ENCODE measurements at places on chromosomes 4 and X.

- DNase-seq, result no peak
Observed at GRCh38 chr4:7785017-7785416, 154.6 kb downstream of the AFAP1 start.

DNA sequence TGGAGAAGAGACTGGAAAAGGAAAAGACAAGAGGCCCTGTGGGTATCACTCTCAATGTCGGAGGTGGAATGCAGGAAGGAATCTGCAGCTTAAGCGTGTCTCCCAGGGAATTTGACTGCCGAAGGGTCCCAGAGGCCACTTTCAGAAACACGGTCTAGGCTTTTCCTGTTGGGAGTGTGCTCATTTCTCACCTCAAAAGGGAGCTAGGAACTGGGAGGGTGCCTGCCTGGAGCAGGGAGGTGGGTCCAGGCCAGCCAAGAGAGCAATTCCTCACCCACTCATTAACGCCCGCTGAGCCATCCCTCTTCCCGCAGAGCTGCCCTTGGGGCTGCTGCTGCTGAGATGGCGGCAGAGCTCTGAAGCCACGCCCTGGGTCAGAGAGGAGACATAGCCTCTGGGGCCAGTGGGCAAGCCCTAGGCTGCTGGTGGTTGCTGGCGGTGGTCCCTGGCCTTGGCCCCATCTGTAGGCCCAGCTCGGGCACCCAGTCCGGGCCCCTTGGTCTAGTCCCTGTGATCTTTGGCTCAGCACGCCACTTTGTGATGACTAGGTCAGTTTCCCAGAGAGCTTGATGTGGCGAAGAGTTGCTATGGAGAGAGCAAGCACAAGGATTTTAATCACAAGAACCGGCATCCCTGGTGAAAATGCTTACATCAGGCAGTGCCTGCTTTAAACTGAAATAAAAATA, 4.1 kb downstream of the ZNF185 start:
- no peak for DNase-seq

- no peak for DNase-seq
Observed at GRCh38 chr4:122536001-122536400, 79.5 kb upstream of the IL2 start.

DNA sequence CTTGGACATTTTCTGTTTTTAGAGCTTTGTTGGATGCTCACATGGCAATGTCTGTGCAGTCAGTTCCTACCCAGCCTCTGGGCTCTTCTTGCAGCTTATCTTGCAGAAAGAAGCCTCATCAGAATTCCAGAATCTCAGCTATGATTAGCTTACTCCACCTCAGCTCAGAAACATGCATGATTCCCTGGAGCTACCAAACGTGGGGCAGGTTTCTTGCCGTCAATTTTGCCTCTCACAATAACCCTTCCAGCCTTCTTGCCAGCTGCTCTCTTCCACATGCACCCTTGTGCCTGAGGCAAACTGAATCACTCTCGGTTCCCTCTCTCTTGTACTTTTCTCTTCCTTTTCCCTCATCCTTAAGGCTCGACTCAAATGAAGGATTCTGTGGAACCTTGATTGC, 141.4 kb downstream of the PTTG2 start:
- no peak for DNase-seq

- DNase-seq, result no peak
Observed at GRCh38 chr4:65193985-65194384, 476.3 kb downstream of the EPHA5 start.

DNA sequence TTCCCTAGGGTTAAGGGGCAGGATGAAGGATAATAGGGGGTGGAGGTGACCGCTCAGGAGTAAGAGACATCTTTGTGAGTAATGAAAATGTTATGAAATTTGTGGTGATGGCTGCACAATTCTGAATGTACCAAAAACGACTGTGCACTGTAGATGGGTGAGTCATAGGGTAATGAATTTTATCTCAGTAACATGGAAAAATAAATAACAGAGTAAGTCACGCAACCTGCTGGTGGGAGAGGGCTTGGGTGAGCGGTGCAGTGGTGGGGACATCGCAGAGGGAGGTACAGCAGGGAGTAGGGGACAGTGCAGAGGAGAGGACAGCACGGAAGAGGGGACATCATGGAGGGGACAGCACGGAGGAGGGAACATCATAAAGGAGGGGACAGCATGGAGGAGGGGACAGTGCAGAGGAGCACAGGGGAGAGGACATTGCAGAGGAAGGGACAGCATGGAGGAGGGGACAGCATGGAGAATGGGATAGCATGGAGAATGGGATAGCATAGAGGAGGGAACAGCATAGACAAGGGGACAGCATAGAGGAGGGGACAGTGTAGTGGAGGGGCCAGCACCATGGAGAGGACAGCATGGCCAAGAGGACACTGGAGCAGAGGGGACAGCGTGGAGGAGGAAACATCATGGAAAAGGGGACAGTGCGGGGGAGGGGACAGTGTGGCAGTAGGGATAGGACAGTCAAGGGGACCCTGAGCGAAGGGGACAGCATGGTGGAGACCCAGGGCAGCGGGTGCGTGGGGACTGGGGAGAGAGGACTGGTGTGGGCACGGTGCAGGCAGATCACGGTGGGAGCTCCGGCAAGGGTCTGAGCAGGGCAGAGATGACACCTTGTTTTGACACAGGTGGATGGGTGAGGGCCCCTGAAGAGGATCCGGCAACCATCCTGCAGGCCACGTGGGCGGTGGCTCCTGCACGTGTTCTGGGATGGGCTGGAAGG, 68.5 kb upstream of the MXD4 start:
- DNase-seq, result no peak

DNA sequence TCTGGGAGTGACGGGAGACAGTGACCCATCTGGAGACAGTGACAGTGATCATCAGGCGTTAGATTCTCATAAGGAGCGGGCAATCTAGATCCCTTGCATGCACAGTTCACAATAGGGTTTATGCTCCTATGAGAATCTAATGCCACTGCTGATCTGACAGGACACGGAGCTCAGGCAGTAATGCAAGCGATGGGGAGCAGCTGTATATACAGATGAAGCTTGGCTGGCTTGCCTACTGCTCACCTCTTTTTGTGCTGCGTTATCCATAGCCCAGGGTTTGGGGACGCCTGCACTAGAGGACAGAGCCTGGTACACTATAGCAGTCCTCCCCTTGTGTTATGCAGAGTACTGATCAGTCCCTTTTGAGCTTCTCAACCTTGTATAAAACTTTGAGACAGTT, 23.5 kb downstream of the NFKB1 start:
- DNase-seq, result no peak

GRCh38 chrX:107708762-107709161, 66.8 kb downstream of the TSC22D3 start:
- no peak for DNase-seq

- DNase-seq, result no peak
Observed at GRCh38 chrX:47093248-47093647, 15.0 kb downstream of the RGN start.

DNA sequence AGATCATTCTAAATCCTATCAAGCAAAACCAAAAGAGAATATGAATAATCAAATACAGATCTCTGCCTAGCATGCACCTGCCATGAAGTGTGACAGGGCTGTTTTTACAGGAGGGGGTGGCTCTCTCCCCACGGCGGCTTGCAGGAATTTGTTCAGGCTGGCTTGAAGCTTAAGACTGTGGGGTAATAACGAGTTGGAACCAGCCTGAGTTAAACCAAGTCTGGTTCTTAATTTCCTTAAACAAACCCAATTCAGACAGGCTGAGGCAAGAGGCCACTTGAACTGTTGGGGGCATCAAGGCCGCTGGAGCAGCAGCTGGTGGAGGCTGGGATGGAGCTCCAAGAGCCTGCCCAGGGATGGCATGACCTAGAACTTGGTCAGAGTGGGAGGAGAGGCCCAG, 45.1 kb upstream of the LGI2 start:
- DNase-seq, result no peak

DNA sequence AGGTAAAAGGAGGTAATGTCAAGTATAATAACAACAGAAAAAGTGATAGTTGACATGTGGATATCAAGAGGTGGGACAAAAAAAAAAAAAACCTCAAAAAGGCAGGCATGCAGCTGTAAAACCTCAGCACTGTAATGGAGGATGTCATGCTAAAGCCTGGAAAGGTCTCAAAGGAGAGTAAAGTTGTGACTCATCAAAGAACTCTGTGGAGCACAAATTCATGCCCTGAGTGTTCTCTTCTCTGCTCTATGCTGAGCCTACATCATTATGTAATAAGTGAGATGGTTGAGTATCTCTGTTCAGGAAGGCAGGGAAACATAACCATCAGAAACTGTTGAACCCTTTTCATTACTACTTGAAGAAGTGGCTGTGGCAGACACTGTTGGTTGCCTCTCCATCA, 597.8 kb downstream of the BCOR start:
- no peak for DNase-seq

GRCh38 chrX:23228454-23228853, 106.2 kb upstream of the PTCHD1 start:
- DNase-seq, result no peak

DNA sequence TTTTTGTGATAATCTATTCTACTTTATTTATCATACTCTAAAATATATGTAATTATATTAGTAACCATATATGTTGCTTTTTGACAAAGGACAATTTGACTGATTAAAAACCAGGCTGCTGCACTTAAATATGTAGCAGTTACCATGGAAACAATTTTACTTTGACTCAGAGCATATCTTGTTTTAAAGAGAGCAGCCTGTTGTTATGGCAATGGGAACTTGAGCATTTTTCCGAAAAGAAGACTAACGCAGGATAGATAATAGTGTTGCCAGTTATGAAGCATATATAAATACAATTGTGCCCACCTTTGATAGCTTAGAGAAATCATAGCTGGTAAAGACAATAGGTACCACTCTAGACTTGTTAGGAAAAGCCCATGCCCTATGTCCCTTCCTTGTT, 283.0 kb downstream of the GASK1B start:
- no peak for DNase-seq

DNA sequence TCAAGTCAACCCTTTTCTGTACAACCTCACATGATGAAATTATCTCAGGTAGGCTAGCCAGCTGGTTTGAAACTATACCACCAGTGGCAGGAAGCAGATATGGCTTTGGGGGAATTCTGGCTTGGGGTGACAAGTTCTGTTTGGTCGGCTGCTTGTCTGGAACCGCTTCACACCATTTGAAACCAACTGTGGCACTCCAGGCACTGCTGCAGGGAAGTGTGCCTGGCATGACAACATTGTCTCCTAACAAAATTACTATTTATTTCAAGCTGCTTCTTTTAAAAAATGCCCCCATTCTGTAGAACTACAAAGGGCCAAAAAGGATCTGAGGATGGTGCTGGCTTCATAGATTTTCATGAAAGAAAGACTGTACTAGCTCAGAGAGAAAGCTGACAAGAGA, 37.1 kb upstream of the GPM6B start:
- no peak for DNase-seq

- no peak for DNase-seq
Observed at GRCh38 chr4:150251752-150252190, 173.5 kb downstream of the DCLK2 start.

- DNase-seq, result no peak
Observed at GRCh38 chr4:21882051-21882839, 66.3 kb downstream of the KCNIP4 start.

- no peak for DNase-seq
Observed at GRCh38 chr4:4577359-4577875, 35.6 kb upstream of the STX18 start.

- DNase-seq, result no peak
Observed at GRCh38 chr4:37798616-37799015, 27.9 kb upstream of the PGM2 start.

DNA sequence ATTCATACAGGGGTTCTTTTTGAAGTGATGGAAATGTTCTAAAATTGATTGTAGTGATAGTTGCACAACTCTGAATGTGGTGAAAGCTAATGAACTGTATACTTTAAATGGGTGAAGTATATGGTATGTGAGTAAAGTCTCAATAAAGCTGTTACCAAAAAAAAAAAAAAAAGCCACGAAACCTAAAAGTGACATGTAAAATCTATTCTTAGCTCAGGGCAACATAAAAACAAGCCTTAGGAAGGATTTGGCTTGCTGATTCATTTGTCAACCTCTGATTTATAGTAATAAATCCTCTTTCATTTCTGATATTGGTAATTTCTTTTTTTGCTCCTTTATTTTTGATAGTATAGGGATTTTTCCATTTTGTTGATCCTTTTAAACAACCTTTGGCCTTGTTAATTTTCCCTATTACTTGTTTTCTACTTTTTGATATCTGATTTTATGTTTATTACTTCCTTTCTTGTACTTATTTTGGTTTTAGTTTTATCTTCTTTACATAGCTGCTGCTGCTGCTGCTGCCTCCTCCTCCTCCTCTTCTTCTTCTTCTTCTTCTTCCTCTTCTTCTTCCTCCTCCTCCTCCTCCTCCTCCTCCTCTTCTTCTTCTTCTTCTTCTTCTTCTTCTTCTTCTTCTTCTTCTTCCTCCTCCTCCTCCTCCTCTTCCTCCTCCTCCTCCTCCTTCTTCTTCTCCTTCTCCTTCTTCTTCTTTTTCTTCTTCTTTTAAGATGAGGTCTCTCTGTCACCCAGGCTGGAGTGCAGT, 79.4 kb downstream of the ADGRG4 start:
- no peak for DNase-seq

DNA sequence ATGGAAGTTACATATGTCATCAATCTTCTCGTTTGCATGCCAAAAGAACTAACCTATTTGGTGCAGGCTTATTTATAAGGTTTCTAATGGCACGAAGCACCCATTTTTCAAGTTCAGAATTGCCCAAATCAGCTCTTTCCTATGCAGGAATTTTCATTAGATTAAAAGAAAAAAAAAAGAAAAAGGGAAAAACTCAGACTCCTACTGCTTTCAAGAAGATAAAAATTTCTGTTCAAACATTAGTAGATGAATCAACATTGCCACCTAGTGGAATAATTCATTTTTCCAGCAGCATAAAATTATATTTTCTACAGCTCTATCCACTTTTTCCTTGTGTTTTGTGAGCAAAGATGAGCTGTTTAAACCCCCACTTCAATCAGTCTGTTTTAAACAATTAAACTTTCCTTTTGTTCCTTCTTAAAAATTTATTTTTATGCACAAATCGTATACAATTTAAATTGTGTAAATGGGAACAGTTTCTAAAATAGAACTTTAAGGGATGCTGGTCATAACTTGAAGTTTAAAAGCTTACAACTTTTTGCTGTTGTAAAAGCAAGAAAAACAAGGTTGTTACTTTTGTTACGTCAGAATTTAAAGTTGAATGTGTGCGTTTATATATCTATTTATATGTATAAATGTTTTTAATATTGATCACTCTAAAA, 309.9 kb downstream of the ARAP2 start:
- DNase-seq, result no peak

All from NCI-H510A (cell line).